ENCODE measurements at places on chromosomes 6 and 20.
A peak's percentile ranks its signal among the peaks of the same experiment; 100 is the strongest.

GRCh38 chr20:22459754-22460153, 124.6 kb downstream of the FOXA2 start:
- no peak for DNase-seq

GRCh38 chr6:76876922-76877553, 586.3 kb downstream of the HTR1B start:
- no peak for DNase-seq

DNA sequence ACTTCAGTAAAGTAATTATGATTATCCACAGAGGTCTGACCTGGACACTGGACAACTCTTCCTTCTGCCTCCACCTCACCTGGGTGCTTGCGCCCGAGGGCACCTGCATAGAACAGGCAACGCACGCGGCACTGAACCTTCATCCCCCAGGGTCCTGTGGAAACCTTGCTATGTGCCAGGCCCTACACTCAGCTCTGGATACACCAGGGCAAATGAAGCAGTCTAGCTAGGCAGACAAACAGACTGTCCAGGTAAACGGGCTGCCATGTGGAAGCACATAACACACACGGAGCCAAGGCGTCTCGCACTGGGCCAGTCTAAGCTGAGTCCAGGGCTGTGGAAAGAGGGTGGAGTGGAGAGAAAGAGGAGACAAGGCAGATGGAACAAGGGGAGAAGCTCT, 109.3 kb upstream of the AFDN start:
- DNase-seq: no peak

- no peak for DNase-seq
These were observed 16.0 kb downstream of the DYNLT1 start for GRCh38 chr6:158628542-158628941.

- no peak for DNase-seq
These were observed 73.3 kb upstream of the CENPW start for GRCh38 chr6:126266664-126267063.

DNA sequence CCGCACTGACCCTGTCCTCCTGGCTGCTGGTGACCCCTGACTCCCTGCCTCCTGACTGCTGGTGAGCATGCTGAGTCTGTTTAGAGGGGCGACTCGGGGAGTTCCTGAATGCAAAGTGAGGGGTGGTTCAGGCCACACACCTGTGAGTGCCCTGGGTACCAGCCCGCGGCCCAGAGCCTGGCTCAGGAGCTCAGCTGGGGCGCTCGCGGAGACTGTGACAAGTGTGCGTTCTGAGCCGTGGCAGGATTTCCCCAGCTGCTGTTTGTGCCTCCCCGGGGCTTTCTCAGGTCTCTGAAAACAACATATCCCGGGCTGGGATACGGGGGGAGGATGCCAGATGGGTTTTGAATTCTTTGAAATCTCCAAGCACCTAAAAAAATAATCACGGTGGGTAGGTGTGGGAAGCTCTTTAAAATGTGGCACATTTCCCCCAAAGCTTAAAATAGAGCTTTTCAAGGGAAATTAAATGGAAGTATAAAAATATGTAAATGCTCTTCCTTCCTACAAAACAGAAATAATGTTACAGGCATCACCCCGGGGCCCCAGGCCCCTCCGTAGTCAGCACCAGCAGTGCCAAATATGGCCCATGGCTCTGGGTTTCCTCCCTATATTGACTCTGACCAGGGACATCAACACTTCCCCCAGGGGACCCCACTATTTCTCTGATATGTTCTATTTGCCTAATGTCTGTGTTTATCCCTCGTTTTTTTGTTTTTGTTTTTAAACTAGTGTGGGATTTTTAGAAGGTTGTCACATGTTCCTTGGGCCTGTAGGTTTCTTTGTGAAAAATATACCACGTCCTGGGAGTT, 49.9 kb upstream of the TAGAP start:
- peak; percentile 44 for DNase-seq

All from activated CD4-positive, CD25-positive, alpha-beta regulatory T cell treated with anti-CD3 and anti-CD28 coated beads, Interleukin-2, amount 50 U/mL, for 72 hours (primary cell).